ENCODE measurements at places on chromosomes 3 and 15.

DNA sequence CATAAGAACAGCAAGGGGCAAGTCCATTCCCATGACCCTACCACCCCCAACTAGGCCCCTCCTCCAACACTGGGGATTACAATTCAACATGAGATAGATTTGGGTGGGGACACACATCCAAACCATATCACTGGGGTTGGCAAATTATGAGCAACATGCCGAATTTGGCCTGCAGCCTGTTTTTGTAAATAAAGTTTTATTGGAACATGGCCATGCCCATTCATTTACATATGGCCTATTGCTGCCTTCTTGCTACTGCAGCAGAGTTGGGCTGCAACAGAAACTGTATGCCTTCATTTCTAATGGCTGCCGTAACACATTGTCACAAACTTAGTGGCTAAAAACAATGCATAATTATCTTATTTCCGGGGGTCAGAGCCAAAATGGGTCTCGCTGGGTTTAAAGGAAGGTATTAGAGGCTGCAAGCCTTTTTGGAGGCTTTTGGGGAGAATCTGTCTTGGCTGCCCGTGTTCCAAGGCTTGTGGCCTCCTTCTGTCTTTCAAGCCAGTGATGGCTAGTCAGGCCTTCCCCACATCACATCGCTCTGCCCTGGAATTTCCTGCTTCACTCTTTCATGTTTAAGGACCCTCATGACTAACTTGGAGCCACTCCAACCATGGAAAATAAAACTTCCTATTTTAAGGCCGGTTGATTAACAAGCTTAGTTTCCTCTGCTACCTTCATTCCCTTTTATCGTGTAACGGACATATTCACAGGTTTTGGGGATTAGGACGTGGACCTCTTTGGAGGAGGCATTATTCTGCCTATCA, 428.5 kb upstream of the PROK2 start:
- DNase-seq: no peak

DNA sequence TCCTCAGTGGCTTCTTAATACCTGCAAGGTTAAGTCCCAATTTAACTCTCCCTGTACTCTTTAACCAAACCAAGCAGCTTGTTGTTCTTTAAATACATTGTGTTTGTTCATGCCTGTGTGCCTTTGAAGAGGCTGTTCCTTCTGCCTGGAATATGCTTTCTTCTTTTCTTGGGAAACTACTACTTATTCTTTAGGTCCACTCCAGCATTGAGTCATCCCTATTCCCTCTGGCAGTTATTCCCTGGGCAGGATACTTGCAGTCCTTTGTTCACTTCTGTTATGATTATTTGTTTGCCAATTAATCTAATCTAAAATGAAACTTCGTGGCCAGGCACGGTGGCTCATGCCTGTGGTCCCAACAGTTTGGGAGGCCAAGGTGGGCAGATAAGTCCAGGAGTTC, 139.3 kb downstream of the ZNF609 start:
- DNase-seq: no peak

DNA sequence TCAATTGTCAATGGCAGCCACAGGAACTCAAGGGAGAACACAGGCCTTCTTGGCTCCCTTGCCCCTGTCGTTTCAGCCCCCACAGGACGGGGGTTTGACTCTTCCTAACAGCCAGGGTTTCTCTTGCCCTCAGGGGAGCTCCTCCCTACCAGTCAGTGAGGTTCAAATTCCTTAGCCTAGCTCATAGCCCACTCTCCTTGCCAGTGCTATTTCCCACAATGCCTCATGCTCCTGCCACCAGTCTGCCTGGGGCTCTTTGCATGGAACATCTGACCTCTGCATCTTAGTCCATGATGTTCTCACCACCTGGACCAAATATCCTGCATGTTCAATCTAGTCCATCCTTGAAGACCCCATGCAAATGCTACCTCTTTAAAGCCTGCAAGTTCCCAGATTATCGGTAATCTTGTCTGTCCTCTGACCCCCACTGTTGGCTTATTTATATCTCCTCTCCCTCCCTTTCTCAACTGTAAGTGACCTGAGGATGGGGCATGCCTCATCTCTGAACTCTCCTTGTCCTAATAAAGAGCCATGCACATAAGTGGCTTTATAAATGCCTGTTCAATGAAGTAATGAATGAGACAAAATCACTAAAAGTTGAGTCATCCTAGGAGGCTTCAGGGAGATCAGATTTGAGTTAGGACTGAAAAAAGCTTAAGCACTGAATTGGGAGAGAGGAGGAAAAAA, 78.0 kb downstream of the MYO1E start:
- DNase-seq: no peak

DNA sequence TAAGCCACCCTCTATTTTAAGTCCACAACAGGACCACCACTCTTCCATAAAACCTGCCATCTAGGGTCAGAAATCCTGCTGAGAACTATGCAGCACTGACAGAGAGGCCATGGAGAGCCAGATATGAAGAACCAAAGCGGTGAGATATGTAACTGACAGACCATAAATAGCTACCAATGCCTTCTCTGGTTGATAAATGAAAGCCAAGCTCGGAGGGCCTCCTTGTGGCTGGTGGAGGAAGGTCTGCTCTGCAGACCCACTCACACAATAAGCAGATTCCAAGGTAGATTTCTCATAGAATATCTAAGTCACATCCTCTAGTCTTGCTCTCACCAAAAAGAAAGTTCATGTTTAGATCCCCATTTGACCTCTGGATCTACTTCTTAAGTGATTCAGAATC, 38.9 kb downstream of the RYK start:
- DNase-seq: peak; percentile 44

- no peak for DNase-seq
Observed at GRCh38 chr3:169665264-169666075, 2.0 kb upstream of the MECOM start.

- no peak for DNase-seq
Observed at GRCh38 chr3:143255739-143256138, 136.2 kb downstream of the CHST2 start.

- no peak for DNase-seq
Observed at GRCh38 chr15:68360721-68361120, 71.2 kb downstream of the ITGA11 start.

- DNase-seq: no peak
Observed at GRCh38 chr15:99282121-99282520, 30.8 kb downstream of the LRRC28 start.

GRCh38 chr3:7876741-7877297, 624.8 kb upstream of the LMCD1 start:
- DNase-seq: no peak

DNA sequence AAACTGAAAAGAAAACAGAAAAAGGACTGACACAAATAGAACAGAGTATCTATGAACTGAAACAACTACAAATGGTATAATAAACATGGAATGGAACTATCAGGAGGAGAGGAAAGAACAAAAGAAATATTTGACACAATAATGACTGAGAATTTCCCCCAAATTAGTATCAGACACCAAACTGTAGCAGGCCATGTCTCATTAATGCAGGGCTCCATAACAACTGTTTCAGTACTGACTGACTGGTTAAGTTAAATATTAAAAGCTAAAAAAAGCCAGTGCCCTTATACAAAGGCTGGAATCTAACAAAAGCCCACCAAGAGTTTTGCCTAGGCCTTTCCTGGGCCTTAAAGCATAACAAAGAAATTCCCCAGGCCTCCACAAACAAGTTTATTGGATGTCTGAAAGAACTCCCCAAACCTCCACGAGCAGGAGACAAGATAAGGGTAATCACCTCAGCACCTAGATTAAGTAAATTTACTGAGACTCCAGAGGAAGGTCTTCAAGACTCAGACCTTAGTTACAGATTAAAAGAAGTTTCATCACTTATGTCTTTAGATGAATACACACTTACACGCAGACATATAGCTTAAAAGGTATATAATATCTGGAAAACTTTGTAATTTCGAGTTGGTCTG, 45.7 kb downstream of the KPNA1 start:
- no peak for DNase-seq

GRCh38 chr3:112247900-112248299, 46.1 kb downstream of the SLC9C1 start:
- no peak for DNase-seq

- DNase-seq: no peak
Observed at GRCh38 chr3:43581343-43581742, 40.5 kb downstream of the ANO10 start.

DNA sequence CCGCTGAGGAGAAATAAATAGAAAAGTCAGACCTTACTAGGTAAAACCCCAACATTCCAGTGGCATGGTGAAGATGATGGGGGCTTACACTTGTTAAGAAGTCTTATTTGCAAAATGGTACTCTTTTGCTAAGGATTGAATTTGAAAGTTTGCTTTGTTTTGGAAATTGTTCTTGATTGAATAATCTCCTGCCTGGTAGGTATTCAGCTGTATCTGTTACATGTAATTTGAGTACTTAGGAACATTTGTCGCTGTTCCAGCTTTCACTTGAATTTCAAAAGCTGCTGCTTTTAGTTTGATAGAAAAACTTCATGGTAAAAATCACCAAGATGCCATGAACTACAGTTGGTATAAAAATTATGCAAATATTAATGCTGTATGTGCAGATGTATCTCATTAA, 44.6 kb downstream of the TFG start:
- DNase-seq: no peak

GRCh38 chr3:134988666-134989065, 193.6 kb downstream of the EPHB1 start:
- no peak for DNase-seq

- DNase-seq: no peak
Observed at GRCh38 chr15:22778796-22779195, 7.6 kb upstream of the NIPA1 start.

- DNase-seq: no peak
Observed at GRCh38 chr3:183008800-183009199, 28.5 kb upstream of the DCUN1D1 start.

GRCh38 chr15:77482570-77482969, 61.9 kb downstream of the HMG20A start:
- no peak for DNase-seq

DNA sequence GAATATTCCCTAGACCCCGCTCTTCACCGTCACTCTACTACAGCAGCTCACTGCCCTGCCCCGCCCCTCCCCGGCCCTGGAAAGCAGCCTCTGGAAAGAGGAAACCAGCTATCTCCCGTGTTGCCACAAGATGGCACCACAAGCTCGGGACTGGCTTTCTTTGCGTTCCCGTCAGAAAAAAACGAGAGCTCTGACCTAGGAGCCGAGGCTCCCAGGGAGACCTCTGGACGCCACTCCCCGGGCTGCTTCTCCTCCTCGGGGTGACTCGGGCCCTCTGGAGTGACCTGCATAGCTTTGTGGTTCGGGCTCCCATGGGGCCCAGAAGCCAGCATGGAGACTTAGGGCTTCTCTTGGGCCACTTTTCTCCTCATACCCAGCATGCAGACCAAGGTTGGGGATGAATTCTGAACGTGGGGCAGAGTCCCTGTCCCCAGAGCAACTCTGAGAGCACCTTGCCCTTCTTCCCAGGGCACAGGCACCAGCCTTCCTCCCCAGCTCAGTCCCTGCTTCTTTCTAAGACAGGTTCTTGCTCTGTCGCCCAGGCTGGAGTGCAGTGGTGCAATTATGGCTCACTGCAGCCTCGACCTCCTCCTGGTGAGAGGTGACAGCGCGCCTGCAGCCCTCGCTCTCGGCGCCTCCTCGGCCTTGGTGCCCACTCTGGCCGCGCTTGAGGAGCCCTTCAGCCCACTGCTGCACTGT, 19.0 kb downstream of the STOML1 start:
- peak; percentile 74 for DNase-seq

DNA sequence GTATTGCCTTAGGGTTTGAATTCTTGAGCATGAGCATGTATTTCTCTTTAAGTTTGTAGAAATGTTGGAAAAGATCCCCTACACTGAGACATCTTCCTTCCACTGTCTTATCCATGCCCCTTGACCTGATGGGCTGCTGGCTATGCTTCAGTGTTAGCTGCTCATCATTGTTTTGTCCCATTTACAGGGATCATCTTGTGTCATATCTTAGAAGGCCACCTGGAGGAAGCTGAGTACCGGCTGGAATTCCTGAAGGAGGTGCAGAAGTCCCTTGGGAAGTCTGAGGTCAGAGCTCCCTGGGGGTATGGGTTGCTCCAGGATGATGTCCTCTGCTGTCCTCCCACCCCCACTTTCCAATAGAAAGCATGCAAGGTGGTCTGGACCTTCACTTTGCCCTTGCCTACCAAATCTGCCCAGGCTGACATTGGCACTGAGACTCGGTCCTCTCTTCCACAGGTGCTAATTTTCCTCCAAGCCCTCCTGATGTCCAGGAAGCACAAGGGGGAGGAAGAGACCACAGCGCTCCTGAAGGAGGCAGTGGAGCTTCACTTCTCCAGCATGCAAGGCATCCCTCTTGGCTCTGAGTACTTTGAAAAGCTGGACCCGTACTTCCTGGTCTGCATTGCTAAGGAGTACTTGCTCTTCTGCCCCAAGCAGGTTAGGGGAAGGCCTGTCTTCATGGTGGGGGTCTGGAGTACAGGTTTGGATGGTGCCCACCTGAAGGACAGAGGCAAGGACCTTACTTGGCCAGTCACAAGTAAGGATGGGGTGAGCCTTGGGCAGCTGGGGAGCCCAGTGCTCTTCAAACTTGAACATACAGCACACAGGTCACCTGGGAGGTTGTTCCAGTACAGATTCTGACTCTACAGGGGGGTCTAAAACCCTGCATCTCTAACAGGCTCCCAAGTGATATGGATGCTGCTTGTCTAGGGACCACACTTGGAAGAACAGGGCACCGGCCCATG, 17.7 kb downstream of the TTC21A start:
- DNase-seq: no peak

- no peak for DNase-seq
Observed at GRCh38 chr15:68501259-68501591, 69.3 kb upstream of the ITGA11 start.

- no peak for DNase-seq
Observed at GRCh38 chr3:114086356-114086755, 29.8 kb downstream of the QTRT2 start.

DNA sequence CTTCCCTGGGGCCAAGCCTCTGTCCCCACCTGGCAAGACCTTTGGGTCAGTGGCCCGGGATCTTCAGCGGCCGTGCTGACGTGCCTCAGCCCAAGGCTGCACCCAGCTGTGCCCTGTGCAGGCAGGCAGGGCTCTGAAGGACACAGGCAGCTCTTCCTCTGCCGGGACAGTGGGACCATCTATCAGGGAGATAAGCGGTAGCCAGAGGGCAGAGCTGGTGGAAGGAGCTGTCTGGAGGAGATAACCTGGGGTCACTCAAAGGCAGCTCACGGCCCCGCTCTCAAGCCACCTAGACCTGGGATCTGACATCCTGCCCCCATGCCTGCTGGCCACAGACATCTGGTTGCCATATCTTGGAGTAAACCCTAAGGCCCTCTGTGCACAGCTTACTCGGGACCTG, 27.3 kb downstream of the DUSP7 start:
- no peak for DNase-seq

GRCh38 chr3:196541684-196542445, 26.5 kb downstream of the WDR53 start:
- DNase-seq: no peak
